ENCODE measurements at places on chromosomes 6 and 20. TPM values are rescaled to one million over a fixed set of nuclear protein-coding genes. Genes with fewer than 3 reads are reported as not detected.

TIAM2 gene
- 21.1 TPM for total RNA-seq

EGFL8 gene
- 6.4 TPM for total RNA-seq

CST4 gene
- total RNA-seq, result not detected

FYN gene
- total RNA-seq, result 67.1 TPM

ADGRF5 gene
- total RNA-seq, result 0.30 TPM

BPIFA1 gene
- total RNA-seq, result not detected

TRERF1 gene
- total RNA-seq, result 1.3 TPM
